Foreskin melanocyte (primary cell): ENCODE measurements at places on chromosomes 12 and 14.

DNA sequence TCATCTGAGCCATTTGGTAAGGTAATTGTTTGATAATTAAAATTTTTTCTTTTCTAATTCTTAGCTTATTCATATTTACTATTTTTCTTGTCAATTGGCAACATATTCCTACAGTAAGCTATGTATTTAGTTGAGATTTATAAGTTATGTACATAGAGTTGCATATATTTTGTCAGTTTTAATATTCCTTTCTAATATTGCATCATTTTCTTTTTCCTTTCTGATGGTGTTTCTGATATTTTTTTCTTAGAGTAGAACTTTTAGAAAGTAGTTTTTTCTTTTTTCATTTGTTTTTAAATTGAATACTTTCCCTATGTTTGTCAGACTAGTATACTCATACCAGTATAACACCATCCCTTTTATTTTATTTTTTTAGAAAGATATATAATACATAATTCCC is 131.3 kb downstream of the TTC6 start:
- no peak for DNase-seq

- DNase-seq, result no peak
Observed at GRCh38 chr12:115149279-115149678, 465.3 kb upstream of the TBX3 start.

GRCh38 chr14:51020024-51020710 is 74.7 kb downstream of the TRIM9 start:
- DNase-seq, result no peak

- DNase-seq, result no peak
Observed at GRCh38 chr14:103109535-103110441, 13.5 kb upstream of the TNFAIP2 start.

- DNase-seq, result peak; percentile 30
Observed at GRCh38 chr12:38053655-38054464, 262.7 kb upstream of the ALG10B start.

- no peak for DNase-seq
Observed at GRCh38 chr12:124217508-124218242, 77.2 kb upstream of the RFLNA start.

DNA sequence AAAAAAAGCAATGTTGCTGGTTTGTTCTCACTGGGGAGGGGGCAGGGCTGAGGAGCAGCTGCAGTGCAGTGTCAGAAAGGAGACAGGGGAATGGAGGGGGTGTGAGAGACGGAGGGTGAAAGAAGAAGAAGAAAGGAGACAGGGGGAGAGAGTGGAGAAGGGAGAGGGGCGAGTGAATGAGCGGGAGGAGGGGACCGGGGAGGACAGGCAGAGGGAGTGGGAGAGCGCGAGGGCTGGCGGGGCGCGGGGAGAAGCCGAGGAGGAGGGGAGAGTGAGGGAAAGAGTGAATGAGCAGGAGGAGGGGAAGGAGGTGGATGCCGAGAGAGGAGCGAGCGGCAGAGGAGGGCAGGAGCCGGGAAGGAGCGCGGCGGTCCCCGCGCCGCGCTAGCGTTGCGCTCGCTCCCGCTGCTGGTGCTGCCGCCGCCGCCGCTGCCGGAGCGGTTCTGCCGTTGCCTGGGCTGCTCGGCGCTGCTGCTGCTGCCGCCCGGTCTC is at the start of gene NOVA1:
Gene NOVA1 (minus strand): TSS at position 445 of the 492 bp plus-strand sequence. CDS start 597 bp downstream, outside the sequence.
- no peak for DNase-seq

DNA sequence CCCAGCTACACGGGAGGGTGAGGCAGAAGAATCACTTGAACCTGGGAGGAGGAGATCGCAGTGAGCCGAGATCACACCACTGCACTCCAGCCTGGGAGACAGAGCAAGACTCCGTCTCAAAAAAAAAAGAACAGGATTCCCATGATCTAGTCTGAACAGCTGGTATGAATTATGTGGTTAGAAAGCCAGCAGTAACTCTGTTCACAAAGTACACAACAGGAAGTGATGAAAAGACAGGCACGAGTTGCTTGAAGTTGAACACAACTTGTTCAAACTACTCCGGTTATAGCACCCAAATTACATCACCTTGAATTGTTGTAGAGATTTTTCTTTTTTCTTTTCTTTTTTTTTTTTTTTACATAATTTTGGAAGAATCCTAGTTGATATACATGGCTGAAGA is 238.8 kb upstream of the RGS6 start:
- no peak for DNase-seq

- no peak for DNase-seq
Observed at GRCh38 chr14:85182282-85182681, 347.7 kb upstream of the FLRT2 start.

DNA sequence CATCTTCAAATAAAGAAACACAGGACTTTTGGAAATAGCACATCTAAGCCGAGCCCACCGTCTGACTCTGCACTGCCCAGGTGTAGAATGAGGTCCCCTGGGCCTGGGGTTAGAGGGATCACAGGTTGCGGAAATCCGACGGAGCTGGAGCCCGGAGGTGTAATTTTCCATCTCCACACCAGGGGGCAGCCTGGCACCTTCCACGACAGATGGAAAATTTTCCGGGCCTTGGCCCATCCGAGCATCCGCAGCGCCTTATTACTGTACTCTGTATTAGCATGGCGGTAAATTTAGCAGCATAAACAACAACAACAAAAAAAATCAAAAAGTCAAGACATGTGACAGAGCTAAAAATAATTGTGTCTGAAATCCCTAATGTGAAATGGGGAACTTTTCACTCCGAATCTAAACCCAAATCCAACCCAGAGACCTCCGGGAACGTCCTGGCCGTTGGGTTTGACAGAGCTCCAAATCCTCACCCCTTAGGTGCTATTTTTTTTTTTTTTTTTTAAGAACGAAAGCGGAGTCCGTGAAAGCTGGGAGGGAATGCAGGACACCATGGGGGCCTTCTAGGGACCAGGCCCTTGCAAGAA is 93.9 kb downstream of the KSR2 start:
- peak; percentile 34 for DNase-seq

DNA sequence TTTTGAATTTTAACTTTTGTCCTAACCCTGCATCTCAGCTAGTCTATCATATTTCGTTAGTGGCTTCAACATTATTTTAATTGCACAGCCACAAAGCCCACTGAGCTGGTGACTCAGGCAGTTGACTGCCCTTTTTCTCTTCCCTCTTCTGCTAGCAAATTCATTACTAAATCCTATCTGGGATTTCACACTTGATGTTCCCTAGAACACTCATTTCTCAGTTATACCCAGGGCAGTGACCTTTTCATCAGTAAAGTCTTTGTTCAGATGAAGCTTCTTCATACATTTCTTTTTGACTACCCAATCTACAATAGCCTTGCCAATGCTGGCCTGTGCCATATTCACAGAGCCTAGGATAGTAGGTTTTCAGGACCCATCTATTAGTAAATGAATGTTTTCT is 107.0 kb downstream of the ATXN7L3B start:
- peak; percentile 89 for DNase-seq

GRCh38 chr12:19166956-19167355 is 37.4 kb downstream of the PLEKHA5 start:
- no peak for DNase-seq

DNA sequence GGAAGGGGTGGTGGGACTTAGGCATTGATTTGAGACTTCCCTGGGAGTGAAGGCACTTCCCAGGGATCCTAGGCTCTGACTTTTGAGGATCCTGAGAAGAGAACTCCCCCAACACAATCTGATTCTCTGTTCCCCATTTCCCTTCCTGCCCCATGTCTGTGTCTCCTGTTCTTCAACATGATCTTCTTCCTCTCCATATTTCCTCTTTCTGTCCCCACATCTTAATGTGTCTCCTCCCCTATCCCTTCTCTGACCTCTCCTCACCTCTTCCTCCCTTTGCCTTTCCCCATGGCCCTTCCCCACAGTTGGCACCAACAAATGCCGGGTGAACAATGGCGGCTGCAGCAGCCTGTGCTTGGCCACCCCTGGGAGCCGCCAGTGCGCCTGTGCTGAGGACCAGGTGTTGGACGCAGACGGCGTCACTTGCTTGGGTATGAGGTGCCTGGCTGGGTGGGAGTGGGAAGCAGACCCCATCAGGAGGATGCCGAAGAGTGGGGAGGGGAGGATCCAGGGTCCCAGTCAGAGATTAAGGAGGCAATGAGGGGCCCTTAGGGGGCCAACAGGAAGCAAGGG is 15.2 kb upstream of the LRP1-AS start:
- DNase-seq, result no peak

- no peak for DNase-seq
Observed at GRCh38 chr14:89899291-89899690, 55.2 kb downstream of the EFCAB11 start.

- DNase-seq, result peak; percentile 40
Observed at GRCh38 chr12:116454950-116455447, 104.2 kb upstream of the MAP1LC3B2 start.

DNA sequence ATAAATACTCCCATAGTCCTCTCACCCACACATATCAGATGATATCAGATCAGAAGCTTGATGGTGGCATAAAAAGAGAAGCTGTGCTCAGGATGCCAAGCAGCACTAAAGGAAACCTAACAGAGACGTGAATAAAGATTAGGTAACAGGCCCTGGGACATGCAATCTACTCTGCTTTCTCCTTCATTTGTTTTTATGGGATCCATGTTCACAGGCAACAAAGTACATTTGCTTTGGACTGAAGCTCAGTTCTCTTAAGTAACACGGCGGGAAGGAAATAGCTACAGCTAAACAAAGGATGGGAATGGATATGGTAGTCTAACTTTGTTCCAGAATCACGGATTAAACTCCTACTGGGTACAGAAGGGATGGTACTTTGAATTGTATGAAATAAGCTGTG is 119.5 kb downstream of the TTC7B start:
- no peak for DNase-seq

- no peak for DNase-seq
Observed at GRCh38 chr12:22803725-22804124, 178.8 kb downstream of the ETNK1 start.

DNA sequence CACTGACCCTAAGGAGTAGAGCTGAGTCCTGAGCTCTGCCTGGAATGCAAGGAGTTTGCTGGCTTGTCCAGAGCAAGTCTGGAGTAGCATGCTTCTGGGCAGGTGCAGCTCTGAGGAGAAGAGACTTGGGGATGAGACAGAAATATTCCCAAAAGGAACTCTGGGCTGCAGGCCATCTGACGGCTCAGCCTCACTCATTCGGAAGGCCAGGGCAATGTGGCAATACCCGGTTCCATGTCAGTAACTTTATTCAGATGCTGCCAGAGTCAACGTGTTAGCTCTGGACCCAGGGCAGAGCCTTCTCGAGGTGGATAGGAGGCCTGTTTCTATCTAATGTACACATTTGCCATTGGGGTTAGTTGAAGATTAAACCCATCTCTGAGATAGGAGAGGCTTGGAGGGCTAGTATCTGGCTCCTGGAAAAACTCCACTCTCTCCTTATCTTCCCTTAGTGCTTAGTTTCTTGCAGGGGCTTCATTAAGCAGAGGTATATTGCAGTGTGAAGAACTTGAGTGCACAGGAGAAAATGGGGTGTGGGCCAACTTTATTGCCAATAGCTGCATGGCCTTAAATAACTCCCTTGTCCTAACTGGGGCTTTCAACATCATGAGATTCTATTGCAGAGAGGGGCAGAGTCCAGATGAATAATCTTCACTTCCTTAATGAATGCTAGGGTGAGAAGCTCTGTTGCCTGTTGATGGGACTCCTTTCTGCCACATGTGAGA is 65.6 kb downstream of the NTF3 start:
- DNase-seq, result no peak

DNA sequence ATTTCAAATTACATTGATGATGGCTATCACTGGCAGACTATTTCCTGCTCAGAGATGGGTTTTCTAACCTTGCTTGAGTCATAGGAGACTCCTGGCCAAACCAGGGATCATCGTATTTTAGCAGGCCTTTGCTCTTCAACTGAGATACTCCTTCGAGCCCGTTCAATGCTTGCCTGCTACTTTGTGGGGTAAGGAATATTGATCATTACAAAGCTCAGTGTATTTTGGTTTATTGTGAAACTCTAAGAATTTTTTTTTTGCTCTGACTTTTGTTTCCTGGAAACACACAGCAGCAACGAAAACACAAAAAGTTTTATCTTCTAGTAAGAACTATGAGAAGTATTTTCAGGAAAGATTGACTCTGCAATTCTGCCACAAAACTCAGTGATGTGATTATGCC is 4.1 kb downstream of the GPRC5D start:
- no peak for DNase-seq

GRCh38 chr14:34064349-34064748 is 113.5 kb upstream of the EGLN3 start:
- no peak for DNase-seq

GRCh38 chr12:40325349-40325960 is 100.7 kb downstream of the LRRK2 start:
- no peak for DNase-seq

DNA sequence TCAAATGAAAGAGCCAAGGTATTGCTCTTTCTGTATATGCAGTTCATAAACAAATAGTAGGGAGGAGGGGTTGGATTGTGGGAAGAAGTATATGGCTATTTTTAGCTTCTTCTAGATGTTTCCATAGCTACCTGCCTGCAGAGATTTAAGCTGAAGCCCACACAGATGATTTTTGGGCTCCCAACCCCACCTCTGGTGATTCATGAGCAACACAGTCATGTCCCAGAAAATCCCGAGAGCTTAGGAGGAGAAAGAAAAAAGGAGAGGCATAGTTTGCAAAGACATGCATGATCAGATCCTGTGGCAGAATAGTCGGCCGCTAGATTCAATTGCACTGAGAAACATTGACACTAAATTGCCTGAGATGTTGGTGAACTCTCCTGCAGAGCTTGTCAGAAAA is 13.8 kb downstream of the TESPA1 start:
- no peak for DNase-seq

- DNase-seq, result peak; percentile 8
Observed at GRCh38 chr14:100049220-100049619, 16.0 kb upstream of the EVL start.
